ENCODE measurements at places on chromosomes 4 and X. TPM values are rescaled to one million over a fixed set of nuclear protein-coding genes. Genes with fewer than 3 reads are reported as not detected.

Gene GPM6B
- 6.8 TPM for total RNA-seq

Gene PAGE2
- total RNA-seq, result not detected

GRCh38 chrX:150967786-150968185 is 15.3 kb upstream of the HMGB3 start:
- no peak for DNase-seq

- DNase-seq, result no peak
Observed at GRCh38 chr4:24840826-24841543, 45.6 kb downstream of the SOD3 start.
